NCI-H1930 (cell line): ENCODE measurements at places on chromosomes 7 and 10.
A peak's percentile ranks its signal among the peaks of the same experiment; 100 is the strongest.

- peak; percentile 18 for DNase-seq
Measured at GRCh38 chr7:29146057-29146706, at the start of gene CPVL. Gene CPVL, minus strand, starts transcription at chr7:29146537. Its CDS starts 25,476 bp downstream, at chr7:29121061.

DNA sequence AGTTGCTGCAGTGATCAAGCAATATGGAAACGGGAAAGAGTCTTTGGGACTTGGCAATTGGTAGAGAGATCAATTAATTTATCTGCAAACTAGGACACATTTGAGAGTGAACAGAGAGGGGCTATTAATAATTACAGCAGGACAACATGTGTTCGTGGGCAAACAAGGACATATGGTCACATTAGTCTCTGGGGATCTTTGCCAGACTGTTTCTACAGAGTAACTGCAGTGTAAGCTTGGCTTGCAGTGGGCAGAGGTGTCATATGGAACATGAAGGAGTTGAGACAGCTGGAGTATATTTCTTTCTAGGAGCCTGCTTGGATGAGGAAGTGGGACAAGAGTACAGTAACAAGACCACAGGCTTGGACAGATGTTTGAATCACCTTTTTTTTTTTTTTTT, 232.1 kb upstream of the LYZL1 start:
- no peak for DNase-seq

DNA sequence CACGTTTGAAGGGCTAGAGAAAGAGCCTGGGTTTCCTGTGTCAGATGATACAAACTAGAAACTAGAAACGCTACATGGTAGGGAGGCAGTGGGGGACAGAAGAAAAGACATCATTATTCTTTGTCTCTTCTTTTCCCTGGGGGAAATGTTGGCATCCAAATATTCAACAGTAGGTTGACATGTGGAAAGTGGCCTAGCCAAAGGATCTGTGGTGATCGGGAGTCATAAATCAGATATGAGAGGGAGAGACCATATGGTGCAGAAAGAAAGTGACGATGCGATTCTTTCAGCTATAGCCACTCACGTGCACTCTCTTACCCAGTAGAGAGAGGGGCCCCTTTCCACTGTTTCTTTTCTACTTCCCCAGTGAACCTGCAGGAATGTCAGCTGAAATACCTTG, 964.7 kb downstream of the LRMDA start:
- no peak for DNase-seq

- DNase-seq: no peak
Measured at GRCh38 chr7:74183142-74183541, 9.0 kb downstream of the EIF4H start.

DNA sequence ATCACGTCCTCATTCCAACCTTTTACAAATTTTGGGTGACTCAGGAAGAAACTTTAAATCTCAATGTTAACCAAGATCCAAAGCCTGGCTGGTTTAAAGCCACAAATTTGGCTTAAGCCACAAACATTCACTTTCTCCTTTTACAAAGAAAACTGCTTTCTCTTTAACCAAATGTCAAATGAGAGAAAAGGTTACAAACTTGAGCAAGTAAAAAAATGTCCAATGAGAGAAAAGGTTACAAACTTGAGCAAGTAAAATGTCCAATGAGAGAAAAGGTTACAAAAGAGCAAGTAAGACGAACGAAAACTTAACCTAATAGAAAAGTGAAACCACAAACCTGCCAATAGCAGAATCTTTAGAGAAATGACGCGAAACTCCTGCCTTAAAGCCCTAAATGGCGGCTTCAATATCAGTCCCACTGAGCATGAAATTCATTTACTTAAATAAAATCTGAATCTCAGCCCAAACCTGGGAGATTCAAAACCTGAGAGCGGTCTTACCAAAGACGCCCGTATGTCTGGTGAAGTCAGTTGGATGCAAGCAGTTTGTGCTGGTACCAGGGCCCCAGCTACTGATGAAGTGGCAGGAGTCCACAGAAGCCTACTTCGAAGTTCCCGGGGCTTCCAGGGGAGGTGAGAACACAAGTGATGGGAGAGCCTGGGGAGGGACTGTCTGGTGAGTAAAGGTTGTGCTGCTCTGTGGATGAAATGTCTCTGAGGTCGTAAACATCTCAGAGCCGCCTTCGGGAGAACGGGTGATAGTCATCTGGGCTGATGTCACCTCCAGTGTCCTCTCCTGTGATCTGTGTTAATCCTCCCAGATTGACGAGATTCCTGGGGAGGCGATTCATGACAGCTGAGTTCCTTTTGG, 74.6 kb downstream of the PAXIP1 start:
- no peak for DNase-seq

GRCh38 chr7:1939434-1940401, 269.6 kb downstream of the ELFN1 start:
- DNase-seq: no peak

DNA sequence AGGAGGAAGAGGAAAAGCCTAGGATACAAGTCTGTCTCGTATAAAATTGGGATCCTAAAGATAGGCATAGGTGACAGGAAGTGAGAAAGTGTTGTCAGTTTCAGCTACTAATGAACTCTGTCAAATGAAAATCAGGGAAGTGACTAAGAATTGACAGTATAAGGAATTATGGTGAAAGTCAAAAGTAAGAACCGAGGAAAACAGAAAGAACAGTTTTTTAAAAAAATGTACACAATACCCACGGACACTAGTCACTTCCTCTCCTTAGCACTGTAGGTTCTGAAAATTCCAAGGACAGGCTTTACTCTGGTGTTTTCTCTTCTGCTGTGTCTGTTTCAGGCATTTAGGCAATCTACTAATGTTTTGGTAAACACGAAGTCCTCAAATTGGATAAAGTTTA, 42.3 kb downstream of the ATAD1 start:
- no peak for DNase-seq
